Activated CD8-positive, alpha-beta T cell treated with anti-CD3 and anti-CD28 coated beads for 36 hours (primary cell): ENCODE measurements at places on chromosomes 2 and 18.

- DNase-seq, result no peak
These were observed 1091.8 kb upstream of the NXPH2 start for GRCh38 chr2:139872032-139872431.

- no peak for DNase-seq
These were observed 30.7 kb downstream of the NIFK start for GRCh38 chr2:121705958-121706357.

- no peak for DNase-seq
These were observed 98.6 kb downstream of the AGAP1 start for GRCh38 chr2:235592430-235592829.

- DNase-seq, result no peak
These were observed 503.2 kb upstream of the CNTNAP5 start for GRCh38 chr2:123521854-123522253.

DNA sequence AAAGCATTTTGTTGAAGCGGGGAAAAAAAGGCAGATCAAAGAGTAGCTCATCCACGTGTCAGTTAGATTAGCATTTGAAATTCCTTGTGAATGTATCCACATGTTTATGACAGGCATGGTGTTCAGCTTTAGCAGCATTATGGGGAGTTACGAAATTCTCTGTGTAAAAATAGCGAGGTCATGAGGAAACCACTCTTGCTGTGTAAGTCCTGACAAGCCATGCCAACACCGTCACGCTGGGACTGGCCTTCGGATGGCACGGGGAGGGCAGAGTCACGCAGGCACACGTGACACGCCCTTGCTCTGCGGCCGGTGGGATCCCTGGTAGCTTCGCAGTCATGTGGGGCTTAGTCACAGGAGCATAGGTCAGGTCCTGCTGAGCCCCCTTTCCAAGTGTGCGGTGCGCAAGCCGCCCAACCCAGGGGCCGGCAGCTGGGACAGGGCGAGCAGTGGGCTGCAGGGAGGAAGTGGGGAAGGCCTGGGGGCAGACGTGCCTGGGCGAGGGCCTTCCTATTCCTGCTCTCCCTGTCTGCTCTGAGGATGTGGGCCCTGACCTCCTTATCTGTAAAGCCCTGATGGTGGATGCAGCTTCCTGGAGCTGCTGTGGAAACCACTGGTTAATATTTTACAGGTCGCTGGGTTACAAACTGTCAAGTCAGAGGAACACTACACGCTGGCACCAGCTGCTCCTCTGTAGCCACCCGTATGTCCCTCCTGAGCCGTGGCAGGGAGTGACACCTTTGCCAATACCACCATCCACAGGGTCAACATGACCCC, 18.0 kb downstream of the MBP start:
- peak; percentile 70 for DNase-seq

GRCh38 chr2:84888401-84889276, 7.8 kb upstream of the TRABD2A start:
- DNase-seq, result peak; percentile 79

DNA sequence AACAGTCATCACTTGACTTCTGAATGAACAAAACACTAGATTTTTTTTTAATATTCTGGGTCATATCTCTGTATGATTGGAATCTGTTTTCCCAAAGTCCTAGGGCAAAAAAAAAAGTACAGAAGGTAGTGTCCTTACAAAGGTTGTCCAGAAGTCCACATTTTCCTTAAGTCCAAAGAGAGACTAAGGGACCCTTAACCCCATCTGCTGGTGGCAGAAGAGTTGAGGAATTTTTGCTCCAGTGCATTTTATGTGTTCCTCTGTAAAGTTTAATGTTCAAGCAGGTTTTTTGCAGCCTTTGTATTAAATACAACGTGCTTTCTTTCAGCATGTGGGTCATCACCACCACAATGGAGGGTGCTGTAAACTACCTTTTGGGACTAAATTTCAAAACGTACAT, 215.9 kb downstream of the SP3 start:
- DNase-seq, result no peak

GRCh38 chr2:58054264-58054663, 7.7 kb downstream of the VRK2 start:
- no peak for DNase-seq

DNA sequence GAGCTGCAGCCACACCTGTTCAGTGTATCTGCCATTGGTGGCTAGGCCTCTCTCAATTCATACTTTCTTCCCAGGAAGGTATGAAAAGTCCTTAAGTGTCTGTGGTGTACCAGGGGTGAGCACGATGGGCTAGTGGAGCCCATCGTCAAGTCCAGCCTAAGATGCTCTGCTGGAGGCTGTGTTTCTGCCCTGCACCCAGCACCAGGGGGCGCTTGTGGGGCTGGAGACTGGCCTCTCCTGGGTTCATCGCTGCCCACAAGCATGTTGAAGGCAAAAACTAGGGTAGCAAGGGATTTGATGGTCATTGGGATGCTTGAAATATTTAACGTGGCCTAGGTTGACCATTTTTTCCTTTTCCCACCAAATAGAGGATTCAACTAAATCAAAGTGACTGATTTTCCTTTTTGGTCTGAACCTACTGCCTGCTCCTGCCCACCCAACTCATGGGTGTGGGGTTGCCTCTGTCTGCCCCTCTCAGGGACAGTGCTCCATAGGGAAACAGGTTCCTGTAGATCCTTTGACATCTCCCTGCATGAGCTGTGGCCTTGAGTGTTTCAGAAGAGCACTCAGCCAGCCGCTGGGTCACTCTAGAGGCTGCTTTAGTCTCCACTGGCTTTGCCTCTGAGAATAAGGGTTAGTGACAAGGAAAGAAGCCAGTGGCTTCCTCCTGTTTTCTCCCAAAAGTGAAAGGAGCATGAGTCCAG, 59.0 kb downstream of the TPGS2 start:
- DNase-seq, result peak; percentile 32

- no peak for DNase-seq
These were observed 44.1 kb downstream of the MRO start for GRCh38 chr18:50775726-50776125.

DNA sequence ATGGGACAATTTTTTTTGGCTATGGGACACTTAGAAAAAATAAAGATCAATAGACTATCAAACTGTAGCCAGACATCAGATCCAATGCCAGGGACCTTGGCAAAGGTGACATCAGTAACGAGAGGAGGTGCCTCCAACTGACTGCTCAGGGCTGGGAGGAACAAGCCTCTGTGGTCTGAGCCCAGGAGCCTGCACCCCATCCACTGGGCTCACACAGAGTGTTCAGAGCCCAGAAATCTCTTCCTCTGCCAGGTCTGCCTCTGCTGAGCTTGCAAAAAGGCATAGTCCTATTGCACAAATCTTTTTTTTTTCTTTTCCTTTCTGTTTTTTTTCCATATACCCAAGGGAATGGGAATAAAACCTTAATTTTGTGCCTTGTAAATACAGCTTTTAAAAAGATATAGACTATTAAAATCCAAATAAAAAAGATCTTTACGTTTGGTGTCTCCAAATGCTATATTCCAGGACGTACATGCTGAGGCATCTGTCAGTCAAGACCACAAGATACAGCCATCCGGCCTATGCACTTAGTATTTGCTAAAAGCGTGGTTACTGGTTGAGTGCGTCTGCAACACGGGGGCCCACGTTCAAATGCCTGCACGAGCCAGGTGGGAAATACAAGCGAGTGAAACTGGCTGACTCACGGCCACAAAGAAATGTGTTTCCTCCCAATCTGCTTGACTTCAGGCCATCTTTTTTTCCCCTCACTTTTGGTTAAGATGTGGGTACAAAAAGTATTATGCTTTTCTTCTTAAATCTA, 7.8 kb upstream of the ARHGAP25 start:
- peak; percentile 96 for DNase-seq

DNA sequence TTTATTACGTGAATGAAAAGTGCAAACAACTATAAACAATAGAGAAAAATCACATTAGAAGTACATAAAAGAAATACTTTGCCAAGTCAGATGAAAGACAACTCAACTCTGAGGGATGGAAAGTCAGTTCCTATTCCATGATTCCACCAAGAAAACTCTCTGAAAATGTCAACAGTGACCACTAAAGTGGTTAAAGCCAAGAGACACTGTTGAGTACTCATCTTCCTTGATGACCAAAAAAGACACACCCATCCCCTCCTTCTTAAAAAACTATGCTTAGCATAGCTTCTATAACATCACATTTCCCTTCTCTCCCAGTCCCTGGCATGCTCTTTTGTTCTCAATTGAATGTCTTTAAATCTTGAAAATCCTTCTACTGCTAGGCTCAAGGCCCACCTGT, 160.0 kb downstream of the TCF4 start:
- DNase-seq, result no peak

- no peak for DNase-seq
These were observed 16.9 kb upstream of the ILKAP start for GRCh38 chr2:238220274-238220891.

GRCh38 chr18:70154591-70155194, 50.8 kb downstream of the RTTN start:
- no peak for DNase-seq

GRCh38 chr2:43127208-43127940, 99.0 kb downstream of the ZFP36L2 start:
- peak; percentile 92 for DNase-seq

DNA sequence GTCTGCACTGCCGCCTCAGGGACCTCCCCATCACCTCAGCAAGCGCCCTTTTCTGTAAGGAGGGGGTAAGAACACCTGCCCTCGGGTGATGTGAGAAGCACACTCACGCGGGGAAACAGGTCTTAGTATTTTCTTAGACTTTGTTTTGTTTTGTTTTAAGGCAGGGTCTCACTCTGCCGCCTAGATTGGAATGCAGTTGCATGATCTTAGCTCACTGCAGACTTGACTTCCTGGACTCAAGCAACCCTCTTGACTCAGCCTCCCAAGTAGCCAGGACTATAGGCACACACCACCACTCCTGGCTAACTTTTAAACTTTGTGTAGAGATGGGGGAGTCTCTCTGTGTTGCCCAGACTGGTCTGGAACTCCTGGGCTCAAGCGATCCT, 37.1 kb downstream of the RAMP1 start:
- no peak for DNase-seq

- DNase-seq, result no peak
These were observed 28.9 kb upstream of the ACTR2 start for GRCh38 chr2:65198737-65199136.

DNA sequence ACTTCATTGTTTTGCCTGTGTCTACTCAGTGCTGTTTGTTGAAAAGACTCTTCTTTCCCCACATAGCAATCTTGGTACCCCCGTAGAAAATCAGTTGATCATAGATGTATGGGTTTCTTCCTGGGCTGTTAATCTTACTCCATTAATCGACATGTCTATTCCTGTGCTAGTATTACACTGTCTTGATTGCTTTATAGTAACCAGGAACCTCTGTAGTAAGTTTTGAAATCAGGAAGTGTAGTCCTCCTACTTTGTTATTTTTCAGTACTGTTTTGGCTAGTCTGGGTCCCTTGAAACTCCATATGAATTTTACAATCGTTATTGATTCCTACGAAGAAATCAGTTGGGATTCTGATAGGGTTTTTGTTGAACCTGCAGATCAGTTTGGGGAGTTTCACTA, 78.8 kb upstream of the FAM136A start:
- DNase-seq, result no peak

- DNase-seq, result no peak
These were observed 566.9 kb downstream of the BCL11A start for GRCh38 chr2:59986511-59986910.

DNA sequence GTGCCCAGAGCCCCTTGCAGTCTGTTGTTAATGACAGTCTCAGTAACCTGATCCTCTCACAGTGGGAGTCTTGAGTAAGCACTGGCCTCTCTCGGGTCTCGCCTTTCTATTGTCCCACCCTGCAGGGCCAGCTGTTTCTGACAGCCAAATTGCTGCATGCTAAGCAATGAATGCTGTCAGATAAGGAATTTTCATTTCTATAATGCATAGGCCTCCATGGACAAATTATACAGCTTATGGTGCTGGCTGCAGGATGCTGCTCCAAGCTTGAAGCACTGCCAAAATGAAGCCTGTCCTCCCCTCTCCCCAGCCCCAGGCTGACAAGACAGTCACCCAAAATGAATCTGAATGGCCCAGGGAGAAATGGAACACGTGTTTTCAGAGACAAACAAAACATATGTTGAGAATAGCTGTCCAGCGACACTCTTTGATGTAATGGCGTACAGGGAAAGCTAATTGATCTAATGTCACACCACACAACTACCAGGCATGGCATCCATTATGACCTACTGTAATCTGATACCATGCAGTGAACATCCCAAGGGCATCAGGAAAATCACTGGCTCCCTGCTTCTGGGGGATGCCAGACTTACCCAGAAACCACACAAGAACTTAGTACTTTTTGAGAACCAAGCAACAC, 36.8 kb downstream of the ACVR1 start:
- no peak for DNase-seq

DNA sequence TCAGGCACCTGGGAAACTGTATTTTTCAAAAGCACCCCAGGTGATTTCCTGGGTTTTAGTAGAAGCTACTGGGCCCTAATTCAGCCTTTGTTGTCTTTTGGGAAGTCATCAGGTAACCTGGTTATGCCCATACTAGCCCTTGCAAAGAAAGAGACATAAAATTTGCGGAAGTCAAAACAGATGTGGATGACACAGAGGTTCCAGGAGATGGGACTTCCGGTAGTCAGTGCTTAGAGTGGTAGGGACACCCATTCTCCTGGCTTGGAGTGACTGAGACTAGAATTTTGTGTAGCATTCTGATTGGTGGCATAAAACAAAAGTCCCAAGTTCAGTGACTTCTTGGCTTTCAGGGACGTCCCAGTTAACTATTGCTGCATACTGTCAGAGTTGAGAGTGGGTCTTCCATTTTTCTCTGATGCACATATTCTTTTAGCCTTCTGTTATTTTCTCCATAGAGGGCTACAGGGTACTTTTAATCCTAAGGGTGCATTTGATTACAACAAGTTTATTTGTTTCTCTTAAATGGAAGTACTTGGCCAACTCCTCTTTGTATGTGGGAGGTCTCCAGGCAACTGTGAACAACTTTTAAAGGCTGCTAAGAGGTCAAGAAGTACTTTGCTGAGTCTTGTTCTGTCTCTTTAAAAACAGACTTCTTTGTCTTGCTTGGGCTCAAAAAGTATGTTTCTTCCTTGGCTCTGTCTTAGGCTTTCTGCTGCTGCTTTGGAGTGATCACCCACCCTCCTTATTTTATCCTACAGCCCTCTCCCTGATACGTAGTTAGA, 8.8 kb downstream of the NAB1 start:
- no peak for DNase-seq

DNA sequence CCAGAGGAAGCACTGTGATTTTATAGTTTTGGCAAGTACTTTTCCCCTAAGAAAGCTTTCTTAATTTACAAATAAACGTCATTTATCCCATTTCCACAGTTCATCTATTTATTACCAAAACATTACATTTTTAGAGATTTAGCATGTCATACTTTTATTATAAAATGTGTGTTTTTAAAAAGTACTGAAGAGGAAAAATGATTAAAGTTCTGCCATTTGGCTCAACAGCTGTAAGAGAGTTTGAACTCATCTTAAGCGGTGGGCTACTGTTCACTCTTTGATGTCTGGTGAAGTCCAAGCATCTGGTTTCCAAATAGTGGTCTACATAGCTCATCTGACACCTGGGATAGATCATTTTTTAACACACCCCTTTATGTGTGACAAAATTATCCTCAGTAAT, 51.3 kb upstream of the TANC1 start:
- no peak for DNase-seq
